GM10248 (cell line): ENCODE measurements at places on chromosomes 16 and 17.
A peak's percentile ranks its signal among the peaks of the same experiment; 100 is the strongest.

- DNase-seq = no peak
Measured at GRCh38 chr16:66423177-66423576, 3.9 kb upstream of the BEAN1 start.

- peak; percentile 32 for DNase-seq
Measured at GRCh38 chr16:66275775-66276428, 90.6 kb upstream of the CDH5 start.

- DNase-seq = peak; percentile 89
Measured at GRCh38 chr17:78112518-78113471, 15.8 kb downstream of the TMC6 start.

DNA sequence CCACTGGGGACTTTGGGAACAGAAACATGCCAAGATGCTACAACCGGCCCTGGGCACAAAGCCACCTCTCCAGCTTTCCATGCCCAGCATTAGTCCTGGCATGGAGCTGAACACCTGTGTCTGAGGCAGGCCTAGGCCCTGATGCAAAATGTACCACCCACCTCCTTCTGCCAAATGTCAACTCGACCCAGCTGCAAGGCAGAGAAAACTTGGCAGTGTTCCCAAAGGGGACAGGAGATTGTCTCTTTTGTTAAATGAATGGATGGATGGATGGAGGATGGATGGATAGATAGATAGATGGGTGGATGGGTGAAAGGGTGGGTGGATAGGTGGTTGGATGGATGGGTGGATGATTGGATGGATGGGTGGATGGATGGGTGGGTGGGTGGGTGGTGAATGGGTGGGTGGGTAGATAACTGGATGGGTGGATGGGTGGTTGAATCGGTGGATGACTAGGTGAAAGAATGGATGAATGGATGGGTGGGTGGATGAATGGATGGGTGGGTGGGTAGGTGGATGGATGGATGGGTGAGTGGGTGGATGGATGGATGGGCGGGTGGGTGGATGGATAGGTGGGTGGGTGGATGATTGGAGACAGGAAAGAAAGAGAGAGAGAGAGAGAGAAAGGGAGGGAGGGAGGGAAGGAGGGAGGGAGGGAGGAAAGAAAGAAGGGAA is 73.4 kb upstream of the TNRC6C start:
- DNase-seq = no peak

DNA sequence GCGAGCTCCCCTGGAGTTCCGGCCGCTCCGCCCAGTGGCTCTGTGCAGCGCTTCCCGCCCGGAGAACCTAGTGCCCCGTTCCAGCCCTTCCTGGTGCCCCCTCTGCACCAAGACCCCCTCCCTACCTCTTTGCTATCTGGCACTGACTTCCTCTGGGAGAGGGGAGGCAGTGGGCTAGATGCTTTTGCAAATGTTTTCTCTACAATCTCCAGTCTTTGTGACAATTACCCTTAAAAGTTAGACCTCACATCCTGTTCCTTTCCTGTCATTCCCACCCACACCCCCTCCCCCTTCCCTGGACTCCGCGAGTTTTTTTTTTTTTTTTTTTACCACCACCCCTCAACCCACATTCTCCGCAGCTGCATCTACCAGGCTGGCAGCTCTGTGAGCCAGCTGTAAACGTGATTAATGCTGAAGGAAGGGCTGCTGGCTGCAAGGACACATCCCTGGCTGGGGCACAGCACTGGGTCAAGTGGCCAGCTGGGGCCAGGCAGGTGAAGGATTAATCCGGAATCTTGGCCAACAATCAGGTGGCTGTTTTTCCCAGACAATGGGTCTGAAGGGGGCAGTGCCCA is 101.5 kb downstream of the MGAT5B start:
- DNase-seq = no peak
